ENCODE measurements at places on chromosomes 16 and 17. TPM values are rescaled to one million over a fixed set of nuclear protein-coding genes. Genes with fewer than 3 reads are reported as not detected.

DNA sequence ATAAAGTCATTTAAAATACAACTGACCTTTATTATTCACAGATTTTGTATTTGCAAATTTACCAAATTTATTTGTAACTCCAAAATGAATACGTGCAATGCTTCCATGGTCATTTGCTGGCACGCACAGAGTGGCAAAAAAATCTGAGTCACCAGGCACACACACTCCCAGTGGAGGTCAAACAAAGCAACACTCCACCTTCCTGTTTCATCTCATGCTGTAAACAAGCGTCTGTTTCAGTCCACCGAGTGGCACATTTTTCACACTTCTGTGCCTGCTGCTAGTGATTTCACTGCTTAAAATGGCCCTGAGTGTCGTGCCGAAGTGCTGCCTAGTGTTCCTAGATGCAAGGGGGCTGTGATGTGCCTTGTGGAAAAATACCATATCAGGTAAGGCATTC is 17.8 kb upstream of the ITGAE start:
- DNase-seq: no peak

- no peak for DNase-seq
These were observed 15.1 kb downstream of the SSH2 start for GRCh38 chr17:29914819-29915537.

Gene OR3A2
- total RNA-seq: 1.0 TPM

DNA sequence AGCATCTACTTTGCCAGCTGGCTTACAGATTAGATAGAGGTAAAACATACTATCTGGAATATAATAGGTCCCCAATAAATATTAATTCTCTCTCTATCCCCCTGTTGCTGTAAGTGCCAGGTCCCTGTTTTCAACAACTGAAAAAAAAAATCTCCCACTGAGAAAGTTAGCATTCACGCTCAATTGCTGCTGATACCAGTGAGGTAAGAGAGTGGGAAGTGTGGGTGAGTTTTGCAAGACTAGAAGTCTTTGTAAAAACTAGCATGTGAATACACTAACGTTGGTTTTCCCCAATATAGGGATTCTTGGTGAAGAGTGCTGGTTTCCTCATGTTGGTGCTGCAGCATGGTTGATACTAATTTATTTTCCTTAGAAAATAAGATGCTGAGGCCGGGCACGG is 11.7 kb upstream of the TAOK1 start:
- no peak for DNase-seq

DNA sequence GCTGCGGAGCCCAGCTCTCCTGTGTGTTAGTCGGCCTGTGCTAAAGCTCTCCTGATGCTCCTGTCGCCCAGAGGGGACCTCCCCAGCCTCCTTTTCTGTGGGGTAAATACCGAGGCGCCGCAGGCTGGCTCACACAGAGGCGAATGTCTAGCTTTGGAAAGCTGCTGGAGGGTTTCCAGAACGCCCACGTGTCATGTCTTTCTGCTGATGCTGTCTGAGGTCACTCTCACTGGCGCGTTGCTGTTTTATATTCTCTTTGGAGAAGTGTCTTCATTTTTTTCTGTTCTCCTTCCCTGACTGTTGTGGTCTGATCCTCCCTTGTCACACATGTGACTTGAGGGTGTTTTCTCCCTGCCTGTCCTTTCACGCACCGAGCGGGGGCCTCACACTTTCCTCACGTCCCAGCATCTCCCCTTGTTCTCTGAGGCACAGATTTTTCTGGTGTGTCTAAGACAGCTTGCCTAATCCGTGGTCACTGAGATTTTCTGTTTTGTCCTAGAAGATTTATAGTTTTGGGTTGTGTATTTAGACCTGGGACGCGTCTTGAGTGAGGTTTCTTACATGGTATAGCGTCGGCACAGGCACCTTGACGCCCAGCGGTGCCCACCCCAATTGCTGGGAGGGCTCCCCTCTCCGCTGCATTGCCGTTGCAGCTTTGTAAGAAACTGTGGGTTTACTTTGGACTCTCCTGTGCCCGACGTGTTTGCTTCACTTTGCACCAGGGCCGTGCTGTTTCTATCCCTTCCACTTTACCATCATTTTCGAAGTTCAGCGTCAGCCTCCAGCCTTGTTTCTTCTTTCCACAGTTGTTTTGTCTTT is 92.1 kb upstream of the ZNF750 start:
- DNase-seq: no peak

- DNase-seq: no peak
These were observed 11.8 kb downstream of the SYT17 start for GRCh38 chr16:19179546-19180490.

Gene WSCD1
- total RNA-seq: not detected

GRCh38 chr17:49959183-49959935 is 9.6 kb upstream of the DLX4 start:
- DNase-seq: no peak

- DNase-seq: no peak
These were observed 9.4 kb downstream of the SNX20 start for GRCh38 chr16:50671644-50672260.

- no peak for DNase-seq
These were observed 5.3 kb downstream of the GPS1 start for GRCh38 chr17:82056729-82057621.
